ENCODE measurements at places on chromosomes 6 and 20.
A peak's percentile ranks its signal among the peaks of the same experiment; 100 is the strongest.

GRCh38 chr20:25207960-25208534 is 12.5 kb downstream of the ENTPD6 start:
- DNase-seq = no peak

- DNase-seq = no peak
These were observed 11.7 kb downstream of the TRERF1 start for GRCh38 chr6:42440027-42440426.

DNA sequence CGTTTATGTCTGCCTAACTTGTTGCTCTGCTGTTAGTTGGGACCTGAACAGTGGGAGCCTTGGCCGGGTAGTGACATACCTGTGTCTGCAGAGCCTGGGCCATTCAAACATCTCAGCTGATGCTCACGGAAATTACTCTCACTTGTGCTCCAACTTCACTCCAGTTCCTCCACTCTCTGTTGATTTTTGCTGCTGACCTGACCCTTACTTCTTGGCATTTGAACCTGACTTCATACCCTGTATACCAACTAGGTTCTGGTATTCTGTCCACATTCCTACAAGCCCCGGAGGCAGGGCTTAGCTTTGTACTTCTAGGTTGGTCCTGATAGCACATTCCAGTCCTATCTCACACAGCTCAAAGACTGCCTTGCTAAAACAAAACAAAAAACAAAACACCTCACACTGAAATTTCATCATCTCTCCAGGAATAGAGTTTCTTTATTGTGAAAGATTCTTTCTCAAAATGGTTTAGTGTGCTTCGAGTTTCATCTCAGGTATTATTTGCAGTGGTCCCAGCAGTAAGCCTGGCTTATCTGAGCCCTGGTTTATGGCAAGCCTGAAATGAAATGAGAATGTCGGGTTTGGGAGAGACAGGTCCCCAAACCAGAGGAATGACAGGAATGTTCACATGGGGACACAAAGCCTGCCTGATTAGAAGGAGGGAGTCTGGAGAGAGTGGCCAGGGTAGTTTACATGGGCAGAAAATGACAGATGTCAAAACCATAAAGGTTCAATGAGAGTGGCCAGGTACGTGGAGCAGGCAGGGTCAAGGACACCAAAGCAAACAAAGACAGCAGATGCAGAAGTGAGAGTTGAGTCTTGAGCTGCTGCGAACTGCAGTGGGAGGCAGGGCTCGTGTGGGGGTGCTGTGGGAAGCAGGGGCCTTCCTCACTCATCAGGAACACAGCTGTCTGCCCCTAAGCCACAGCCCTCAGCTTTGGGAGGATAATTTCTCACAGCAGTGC is 174.2 kb upstream of the HDAC2 start:
- DNase-seq = no peak

GRCh38 chr20:19775353-19776253 is 17.5 kb downstream of the RIN2 start:
- DNase-seq = no peak

DNA sequence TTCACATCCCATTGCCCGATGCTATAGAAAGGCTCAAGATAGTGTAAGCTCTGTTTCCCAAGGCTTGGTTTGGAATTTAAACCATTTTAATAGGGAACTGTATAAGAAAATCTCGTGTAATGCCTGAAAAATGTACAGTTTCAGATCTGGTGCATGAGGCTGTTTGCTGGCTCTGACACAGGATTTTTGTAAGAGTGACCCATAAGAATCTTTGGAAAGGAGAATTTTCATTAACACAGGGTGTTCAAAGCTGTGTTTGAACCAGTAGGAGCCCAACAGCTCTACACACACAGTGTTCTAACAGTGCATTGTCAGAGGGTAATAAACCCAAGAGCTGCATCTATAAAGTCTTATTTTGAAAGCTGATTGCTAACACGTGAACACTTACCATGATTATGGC is 293.5 kb downstream of the PRL start:
- no peak for DNase-seq

DNA sequence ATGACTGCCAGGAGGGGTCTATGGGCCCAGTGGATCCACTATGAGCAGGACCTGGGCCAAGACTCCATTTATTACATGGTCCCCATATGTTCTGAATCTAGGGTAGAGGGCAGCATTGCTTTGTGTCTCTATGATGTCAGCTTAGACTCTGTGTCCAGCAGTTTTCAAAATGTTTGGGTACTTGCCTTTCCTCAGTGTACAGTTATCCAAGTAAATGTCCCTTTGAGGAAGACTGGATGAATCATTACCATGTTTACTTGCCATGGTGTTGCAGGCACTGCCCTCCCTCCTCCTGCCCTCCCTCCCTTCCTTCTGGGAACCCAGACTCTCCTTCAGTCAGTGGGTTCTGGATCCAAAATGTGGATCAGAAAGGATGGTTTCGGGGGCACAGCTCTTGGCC is 108.6 kb downstream of the NRN1 start:
- DNase-seq = no peak

- DNase-seq = no peak
These were observed 124.9 kb downstream of the CARMIL1 start for GRCh38 chr6:25404091-25404490.

DNA sequence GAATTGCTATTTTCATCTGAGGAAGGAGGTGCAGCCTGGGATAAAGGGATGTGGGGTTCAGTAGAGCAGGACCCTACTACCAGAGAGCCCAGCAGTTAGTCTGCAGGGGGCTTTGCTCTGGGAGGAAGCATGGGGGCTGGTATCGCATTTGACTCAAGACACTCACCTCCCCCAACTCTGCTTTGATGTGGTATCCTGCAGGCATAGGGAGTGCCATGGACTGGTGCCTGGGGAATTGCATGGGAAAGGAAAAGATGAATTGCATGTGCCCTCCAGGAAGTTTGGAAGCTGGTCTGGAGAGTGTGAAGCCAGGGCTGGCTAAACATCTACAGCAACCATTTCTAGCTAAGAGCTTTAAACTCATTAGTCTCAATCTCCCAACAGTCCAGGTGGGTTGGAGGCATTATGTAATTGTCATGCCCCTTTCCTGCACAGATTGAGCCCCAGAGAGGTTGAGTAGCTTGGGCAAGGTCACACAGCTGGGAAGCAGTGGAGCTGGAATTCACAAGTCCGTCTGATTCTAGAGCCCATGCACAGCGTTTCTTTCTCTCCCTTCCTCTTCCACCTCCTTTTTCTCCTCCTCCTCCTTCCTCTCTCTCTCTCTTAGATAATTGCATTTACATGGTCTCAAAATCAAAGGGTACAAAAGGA is 26.2 kb upstream of the PNPLA1 start:
- no peak for DNase-seq

DNA sequence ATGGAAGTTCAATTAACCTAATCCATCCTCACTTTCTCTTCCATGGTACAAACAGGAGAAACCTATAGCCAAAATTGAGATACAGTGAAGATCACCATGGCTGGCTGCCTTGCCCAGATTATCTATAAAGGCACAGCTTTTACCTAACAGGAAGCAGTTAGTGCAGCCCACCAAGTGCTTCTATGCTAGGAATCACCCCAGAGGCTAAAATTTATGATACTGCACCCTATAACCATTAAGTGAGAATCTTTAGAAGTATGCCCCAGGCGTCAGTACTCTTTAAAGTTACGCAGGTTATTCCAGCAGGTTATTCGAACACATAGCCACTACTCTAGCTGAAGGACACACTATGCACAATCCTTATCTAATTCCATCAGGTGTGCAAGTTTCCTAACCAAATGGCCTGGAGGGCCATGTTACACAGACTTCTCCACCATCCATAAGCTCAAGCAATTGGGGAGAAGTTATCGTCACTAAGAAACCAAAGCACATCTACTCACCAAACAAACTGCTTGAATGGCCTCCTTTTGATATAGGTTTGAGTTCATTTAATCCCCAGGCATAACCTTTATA is 43.1 kb downstream of the MAN1A1 start:
- DNase-seq = no peak

DNA sequence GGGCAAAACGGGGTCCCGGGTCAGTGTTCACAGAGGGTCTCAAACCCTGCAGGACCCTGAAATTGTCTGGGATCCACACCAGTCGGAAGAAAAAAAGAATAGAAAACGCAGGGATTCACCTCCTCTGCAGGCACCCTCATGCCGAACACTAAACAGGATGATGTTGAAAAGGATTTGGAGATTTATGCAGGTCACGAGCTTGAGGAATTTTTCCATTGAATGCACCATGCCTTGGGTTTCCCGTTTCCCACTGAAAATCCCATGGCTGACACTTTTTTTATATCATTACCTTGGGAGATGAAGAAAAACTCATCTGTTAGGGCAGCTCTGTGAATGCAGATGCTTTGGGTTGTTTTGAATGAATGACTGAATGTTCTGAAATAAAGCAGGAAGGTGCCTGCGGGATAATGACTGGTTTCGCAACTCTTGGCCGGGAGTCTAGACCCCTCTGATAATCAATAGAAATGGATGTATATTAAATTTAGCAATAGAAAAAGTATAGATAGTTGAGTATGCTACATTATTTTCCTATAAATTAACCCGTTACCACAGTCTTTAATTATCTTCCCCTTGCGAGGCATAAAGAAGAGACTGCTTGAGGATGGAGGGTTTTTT is 147.5 kb upstream of the AFDN start:
- no peak for DNase-seq

- peak; percentile 49 for DNase-seq
These were observed 792 bp downstream of the SNAP25 start for GRCh38 chr20:10219452-10219791.

DNA sequence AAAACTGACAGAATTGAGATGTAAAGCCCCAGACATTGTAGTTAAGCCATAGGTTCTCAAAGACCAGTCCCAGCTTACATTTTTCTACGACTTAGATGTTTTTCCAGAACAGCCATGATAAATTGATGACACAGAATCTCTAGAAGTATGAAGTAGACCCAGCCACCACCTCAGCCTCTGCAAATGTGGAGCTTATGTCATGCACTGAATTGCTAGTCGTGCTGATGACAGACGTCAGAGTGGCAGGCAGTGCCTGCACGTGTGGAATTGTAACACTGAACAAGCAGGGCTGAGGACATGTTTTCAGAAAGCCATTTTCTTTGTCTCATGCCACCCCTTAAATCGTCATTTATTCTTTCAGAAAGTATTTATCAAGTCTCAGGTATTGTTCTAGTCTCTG is 72.4 kb upstream of the TMEM181 start:
- no peak for DNase-seq

GRCh38 chr6:31572041-31572911 is at the start of gene LTA:
Gene LTA, plus strand, starts transcription at chr6:31572289. Its CDS starts 454 bp downstream, at chr6:31572743.
- DNase-seq = peak; percentile 64

GRCh38 chr6:143752459-143752858 is 74.7 kb downstream of the PHACTR2 start:
- DNase-seq = no peak

- DNase-seq = no peak
These were observed 186.7 kb downstream of the TFAP2C start for GRCh38 chr20:56815796-56816195.

DNA sequence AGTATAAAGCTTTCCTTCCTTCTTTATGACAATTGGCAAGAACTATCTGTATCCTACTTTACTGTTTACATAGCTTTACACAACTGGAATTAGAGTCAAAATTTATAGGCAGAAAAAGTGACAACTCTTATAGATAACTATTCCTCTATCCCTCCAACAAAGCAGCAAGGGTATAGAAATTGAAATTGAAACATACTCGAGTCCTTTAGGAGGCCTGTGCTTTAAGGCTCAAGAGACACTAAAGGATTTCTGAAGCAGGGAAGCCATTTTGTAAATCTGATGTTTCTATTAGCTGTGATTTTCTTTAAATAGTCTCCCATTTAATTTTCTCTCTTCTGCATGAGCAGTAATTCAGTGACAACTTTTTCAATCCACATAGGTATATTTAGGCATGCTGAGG is 567.6 kb upstream of the MAN1A1 start:
- DNase-seq = no peak

DNA sequence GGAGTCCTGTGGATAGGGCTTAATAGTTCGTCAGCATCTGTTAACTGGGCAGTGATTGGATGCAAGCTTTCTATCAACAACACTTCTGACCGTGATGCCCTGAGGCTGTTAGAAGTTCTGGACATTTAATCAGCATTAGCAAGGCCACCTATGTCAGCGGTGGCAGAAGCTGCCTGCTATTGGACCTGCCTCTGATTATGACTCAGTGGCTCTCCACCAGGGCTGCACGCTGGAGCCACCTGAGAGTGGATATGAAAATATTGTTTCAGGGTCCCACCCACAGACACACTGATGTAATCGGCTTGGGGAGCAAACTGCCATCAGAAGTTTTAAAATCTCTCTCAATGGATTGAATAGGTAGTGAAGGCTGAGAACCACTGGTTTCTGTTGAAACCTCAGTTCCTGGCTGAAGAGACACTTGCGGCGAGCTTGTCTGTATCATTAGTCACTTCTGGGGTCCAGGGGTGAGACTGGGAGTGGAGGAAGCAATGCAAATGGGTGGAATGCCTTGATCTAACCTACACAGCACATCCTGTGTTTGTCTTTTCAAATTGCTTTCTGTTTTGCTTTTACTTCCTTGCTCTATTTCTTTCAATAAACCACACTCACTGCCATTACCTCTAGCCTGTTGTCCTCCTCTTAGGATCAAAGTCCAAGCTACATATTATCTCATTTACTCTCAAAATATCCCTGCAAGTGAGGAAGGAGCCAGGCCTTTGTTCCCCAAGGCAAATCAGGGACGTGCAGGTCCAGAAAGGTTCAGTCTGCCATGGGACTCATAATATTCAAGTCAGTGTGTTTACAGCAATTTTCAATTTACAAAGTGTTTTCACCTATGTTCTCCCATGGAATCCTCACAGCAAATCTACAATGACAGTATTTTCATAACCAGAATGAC is 4.2 kb downstream of the CLIC5 start:
- DNase-seq = peak; percentile 35

- DNase-seq = no peak
These were observed 96.4 kb upstream of the EPHA7 start for GRCh38 chr6:93515736-93516135.

GRCh38 chr20:1652960-1653359 is 4.6 kb downstream of the SIRPG start:
- no peak for DNase-seq

DNA sequence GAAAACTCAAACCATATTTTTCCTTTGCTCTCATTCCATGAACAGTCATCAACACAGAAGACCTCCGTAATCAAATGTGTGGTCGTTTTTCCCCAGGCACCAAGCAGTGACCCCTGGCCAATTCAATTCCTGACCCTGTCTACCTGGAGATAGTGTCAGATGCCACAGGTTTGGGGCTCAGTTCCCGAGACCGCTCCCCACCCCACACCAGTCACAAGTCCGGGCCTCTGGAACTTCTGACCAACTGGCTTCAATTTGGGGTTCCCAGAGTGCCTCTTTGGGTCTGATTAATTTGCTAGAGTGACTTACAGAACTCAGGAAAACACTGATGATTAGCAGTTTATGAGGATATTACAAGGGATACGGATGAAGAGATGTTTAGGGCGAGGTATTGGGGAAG is 6.0 kb downstream of the IGF2R start:
- DNase-seq = no peak

DNA sequence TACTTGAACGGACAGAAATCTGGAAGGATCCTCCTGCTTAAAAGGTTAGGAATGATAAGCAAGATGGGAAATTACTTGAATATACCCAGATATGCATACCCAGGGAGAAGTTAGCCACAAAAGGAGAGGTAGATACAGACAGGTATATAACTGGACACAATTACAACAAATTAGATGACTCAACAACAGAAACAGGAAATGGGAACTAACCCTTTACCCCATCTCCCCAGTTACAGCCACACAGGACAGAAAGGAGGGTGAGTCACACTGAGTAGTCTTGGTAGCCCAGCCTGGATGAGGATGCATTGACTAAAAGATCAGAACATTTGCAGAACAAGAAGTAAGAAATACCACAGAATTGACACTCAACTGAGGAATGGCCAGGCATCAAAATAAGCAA is 61.2 kb downstream of the C6orf52 start:
- no peak for DNase-seq

- DNase-seq = no peak
These were observed 141.5 kb downstream of the MYB start for GRCh38 chr6:135322427-135323201.

GRCh38 chr20:25247518-25247955 is 348 bp upstream of the PYGB start:
- no peak for DNase-seq
